ENCODE measurements at places on chromosomes 13 and 19. TPM values are rescaled to one million over a fixed set of nuclear protein-coding genes. Genes with fewer than 3 reads are reported as not detected.

DNA sequence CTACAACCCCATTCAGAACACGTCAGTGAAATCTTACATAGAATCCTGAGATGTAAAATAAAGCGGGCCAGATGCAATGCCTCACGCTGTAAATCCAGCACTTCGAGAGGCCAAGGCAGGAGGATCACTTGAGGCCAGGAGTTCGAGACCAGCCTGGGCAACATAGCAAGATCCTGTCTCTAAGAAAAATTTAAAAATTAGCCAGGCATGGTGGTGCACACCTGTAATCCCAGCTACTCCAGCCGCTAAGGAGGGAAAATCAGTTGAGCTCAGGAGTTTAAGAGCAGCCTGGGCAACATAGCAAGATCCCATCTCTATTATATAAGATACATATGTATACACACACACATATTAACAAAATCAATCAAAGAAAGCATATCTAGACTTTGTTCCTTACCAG, 41.2 kb downstream of the PEX11G start:
- no peaks in the 10 kb centered on the region for H3K27me3 ChIP-seq
- no peak overlapping the region for H3K4me3 ChIP-seq
- no peak for DNase-seq

GRCh38 chr13:106348075-106348840, 187.2 kb downstream of the EFNB2 start:
- peaks cover 13% of the 10 kb centered on the region for H3K4me1 ChIP-seq
- peak; percentile 53 for DNase-seq
- no peaks in the 10 kb centered on the region for H3K27me3 ChIP-seq
- peak overlapping the region; percentile 77 for H3K4me3 ChIP-seq
- peak overlapping the region; percentile 85 for H3K27ac ChIP-seq
- H3K36me3 ChIP-seq, result no peaks in the 10 kb centered on the region

- no peaks in the 10 kb centered on the region for H3K36me3 ChIP-seq
- no peak for DNase-seq
- no peak overlapping the region for H3K4me3 ChIP-seq
- H3K4me1 ChIP-seq, result no peaks in the 10 kb centered on the region
- no peak overlapping the region for H3K27ac ChIP-seq
- H3K27me3 ChIP-seq, result no peaks in the 10 kb centered on the region
Observed at GRCh38 chr13:96771486-96772367, 222.5 kb downstream of the OXGR1 start.

- peaks cover 21% of the 10 kb centered on the region for H3K36me3 ChIP-seq
- peak overlapping the region; percentile 74 for H3K4me3 ChIP-seq
- no peak for DNase-seq
- H3K27me3 ChIP-seq, result peaks cover 16% of the 10 kb centered on the region
Observed at GRCh38 chr19:19062454-19063182, 1.2 kb upstream of the SLC25A42 start.

- DNase-seq, result peak; percentile 39
- no peaks in the 10 kb centered on the region for H3K27me3 ChIP-seq
- peak overlapping the region; percentile 89 for H3K4me3 ChIP-seq
- no peaks in the 10 kb centered on the region for H3K4me1 ChIP-seq
Observed at GRCh38 chr19:892243-892893, 619 bp downstream of the MED16 start.

DNA sequence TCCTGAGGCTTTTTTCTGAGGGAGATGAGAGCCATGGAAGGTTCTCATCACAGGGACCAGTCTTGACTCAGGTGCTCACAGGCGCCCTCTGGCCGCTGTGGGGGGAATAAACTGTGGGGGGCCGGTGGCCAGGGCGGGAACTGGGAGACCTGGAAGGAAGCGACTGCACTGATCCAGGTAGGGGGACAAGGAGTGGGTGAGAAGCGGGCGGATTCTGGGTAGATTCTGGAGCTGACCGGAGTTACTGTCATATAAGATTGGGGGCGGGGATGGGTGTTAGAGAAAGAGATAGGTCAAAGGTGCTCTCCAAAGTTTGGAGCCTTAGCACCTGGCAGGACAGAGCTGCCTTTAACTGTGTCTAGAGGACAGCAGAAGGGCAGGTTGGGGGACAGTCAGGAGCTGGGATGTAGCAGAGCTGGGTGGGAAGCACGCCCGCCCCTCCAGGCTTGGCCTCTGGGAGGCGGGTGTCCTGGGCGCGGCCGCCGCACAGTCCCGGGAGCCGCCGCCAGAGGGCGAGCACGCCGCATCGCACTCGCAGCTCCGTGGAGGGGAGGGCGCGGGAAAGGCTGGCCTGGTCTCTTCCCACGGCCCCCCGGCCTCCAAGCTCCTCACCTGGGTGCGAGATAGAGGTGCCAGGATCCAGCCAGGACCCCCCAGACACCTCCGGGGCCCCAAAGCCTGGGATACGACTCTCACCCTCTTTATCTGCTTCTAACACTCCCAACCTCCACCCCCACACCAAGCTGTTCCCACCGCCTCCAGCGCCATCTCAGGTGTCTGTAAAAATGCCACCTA, 4.2 kb upstream of the DAND5 start:
- peak; percentile 97 for DNase-seq
- H3K4me1 ChIP-seq, result no peaks in the 10 kb centered on the region
- H3K36me3 ChIP-seq, result no peaks in the 10 kb centered on the region
- H3K27me3 ChIP-seq, result no peaks in the 10 kb centered on the region
- peak overlapping the region; percentile 49 for H3K27ac ChIP-seq

GRCh38 chr19:13906521-13906904, 512 bp downstream of the CC2D1A start:
- no peak overlapping the region for H3K27ac ChIP-seq
- H3K36me3 ChIP-seq, result peaks cover 16% of the 10 kb centered on the region
- H3K4me3 ChIP-seq, result peak overlapping the region; percentile 87

DNA sequence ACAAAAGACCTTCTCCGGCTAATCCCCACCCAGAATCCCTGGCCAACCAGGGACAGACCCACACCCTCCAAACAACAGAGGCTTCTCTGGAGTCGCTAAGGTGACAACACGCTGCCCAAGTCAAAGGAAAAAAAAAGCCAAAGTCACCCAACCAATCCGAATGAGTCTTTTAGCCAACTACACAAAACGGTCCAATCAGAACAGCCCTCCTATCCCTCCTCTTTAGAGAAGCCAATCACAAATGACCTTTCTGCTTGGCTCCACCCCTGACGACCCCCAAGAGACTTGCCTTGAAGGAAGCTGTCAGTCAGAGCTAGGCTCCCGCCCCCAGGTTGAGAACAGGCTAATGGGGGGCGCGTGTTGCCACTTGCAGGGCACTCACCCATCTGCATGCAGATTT, 6.6 kb upstream of the FBXW9 start:
- H3K4me3 ChIP-seq, result no peak overlapping the region
- peak; percentile 96 for DNase-seq
- peaks cover 86% of the 10 kb centered on the region for H3K36me3 ChIP-seq
- no peaks in the 10 kb centered on the region for H3K27me3 ChIP-seq

DNA sequence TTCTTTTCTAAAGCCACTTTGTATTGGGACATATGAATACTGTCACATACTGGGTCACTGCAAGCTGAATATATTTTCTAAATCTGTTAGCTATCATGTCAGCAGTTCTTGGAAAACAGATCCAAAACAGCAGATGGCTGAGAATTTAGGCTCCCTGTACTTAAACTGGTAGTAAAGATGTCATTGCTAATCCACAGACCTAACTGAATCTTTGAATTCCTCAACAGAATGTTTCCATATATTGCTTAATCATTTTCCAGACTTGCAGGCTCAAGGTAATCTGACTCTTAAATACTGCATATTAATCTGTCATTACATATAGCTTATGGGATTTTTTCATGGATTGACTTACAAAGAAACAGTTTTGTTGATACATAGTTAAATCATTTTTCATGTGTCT, 639.0 kb upstream of the KLHL1 start:
- no peaks in the 10 kb centered on the region for H3K4me1 ChIP-seq
- H3K27ac ChIP-seq, result no peak overlapping the region
- no peak overlapping the region for H3K4me3 ChIP-seq
- no peaks in the 10 kb centered on the region for H3K27me3 ChIP-seq
- no peaks in the 10 kb centered on the region for H3K36me3 ChIP-seq
- DNase-seq, result no peak

- H3K4me3 ChIP-seq, result no peak overlapping the region
- H3K27me3 ChIP-seq, result no peaks in the 10 kb centered on the region
- H3K36me3 ChIP-seq, result no peaks in the 10 kb centered on the region
- H3K4me1 ChIP-seq, result no peaks in the 10 kb centered on the region
- H3K27ac ChIP-seq, result no peak overlapping the region
Observed at GRCh38 chr13:67515895-67516294, 285.8 kb upstream of the PCDH9 start.

GRCh38 chr13:33784738-33785137, 33.2 kb upstream of the RFC3 start:
- no peaks in the 10 kb centered on the region for H3K36me3 ChIP-seq
- H3K4me1 ChIP-seq, result no peaks in the 10 kb centered on the region
- no peak for DNase-seq
- H3K4me3 ChIP-seq, result no peak overlapping the region
- H3K27ac ChIP-seq, result no peak overlapping the region

- H3K4me3 ChIP-seq, result peak overlapping the region; percentile 78
- no peaks in the 10 kb centered on the region for H3K36me3 ChIP-seq
- no peak overlapping the region for H3K27ac ChIP-seq
- peaks cover 76% of the 10 kb centered on the region for H3K27me3 ChIP-seq
- H3K4me1 ChIP-seq, result no peaks in the 10 kb centered on the region
- DNase-seq, result no peak
Observed at GRCh38 chr19:46639358-46640182, 3.6 kb upstream of the GNG8 start.

- no peak for DNase-seq
- H3K4me3 ChIP-seq, result peak overlapping the region; percentile 97
- no peak overlapping the region for H3K27ac ChIP-seq
- H3K36me3 ChIP-seq, result no peaks in the 10 kb centered on the region
- H3K27me3 ChIP-seq, result no peaks in the 10 kb centered on the region
- H3K4me1 ChIP-seq, result no peaks in the 10 kb centered on the region
Observed at GRCh38 chr13:96052656-96053002, 572 bp downstream of the UGGT2 start.

Gene KLK12
- total RNA-seq, result not detected

Gene C19orf53
- 121 TPM for total RNA-seq

Gene ERICH6B
- total RNA-seq, result not detected

Gene HPN
- 21.0 TPM for total RNA-seq

Gene SLC8A2
- total RNA-seq, result 2.1 TPM

Gene CCDC61
- 23.2 TPM for total RNA-seq

Gene TUBA3C
- not detected for total RNA-seq

Gene ZNF442
- total RNA-seq, result 1.9 TPM

Gene ZNF737
- total RNA-seq, result 56.1 TPM

Data from endodermal cell (in vitro differentiated cells).